ENCODE measurements at places on chromosomes 6 and 20.

- H3K27me3 ChIP-seq = no peaks in the 10 kb centered on the region
- H3K4me3 ChIP-seq = no peak overlapping the region
- H3K27ac ChIP-seq = no peak overlapping the region
- no peaks in the 10 kb centered on the region for H3K4me1 ChIP-seq
- H3K36me3 ChIP-seq = no peaks in the 10 kb centered on the region
These were observed 67.9 kb upstream of the EYA4 start for GRCh38 chr6:133173276-133173675.

DNA sequence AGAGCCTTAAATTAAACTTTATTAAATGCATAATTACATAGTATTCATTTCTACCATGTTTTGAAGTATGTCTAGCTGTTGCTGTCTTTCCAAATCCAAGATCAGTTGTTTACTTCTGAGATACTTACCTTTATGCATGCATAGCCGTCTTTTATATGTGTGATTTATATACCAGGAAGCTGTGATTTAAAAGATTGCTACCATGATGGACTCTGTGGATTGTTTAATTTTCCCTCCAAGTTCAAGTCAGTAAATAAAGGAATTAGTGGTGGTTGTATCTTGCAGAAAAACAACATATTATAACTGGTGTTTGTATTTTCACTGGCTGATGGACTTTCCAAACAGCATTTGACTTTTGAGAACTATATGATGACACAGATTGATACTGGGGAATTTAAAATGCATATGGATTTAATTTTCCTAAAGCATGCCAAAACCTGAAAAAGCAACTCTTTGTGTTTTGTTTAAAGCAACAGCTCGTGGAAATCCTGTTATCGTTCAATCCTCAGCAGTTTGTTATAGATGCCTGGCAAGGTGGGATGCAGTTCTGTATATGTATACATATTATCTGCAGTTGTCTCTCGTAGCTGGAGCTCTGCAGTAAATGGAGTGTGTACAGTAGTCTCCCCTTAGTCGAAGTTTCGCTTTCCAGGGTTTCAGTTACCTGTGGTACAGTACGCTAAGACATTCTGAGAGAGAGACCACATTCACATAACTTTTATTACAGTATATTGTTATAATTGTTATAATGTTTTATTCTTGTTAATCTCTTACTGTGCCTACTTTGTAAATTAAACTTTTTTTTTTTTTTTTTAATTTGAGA is 77.1 kb downstream of the CBFA2T2 start:
- no peaks in the 10 kb centered on the region for H3K36me3 ChIP-seq
- DNase-seq = no peak
- no peak overlapping the region for H3K4me3 ChIP-seq
- H3K27ac ChIP-seq = no peak overlapping the region

DNA sequence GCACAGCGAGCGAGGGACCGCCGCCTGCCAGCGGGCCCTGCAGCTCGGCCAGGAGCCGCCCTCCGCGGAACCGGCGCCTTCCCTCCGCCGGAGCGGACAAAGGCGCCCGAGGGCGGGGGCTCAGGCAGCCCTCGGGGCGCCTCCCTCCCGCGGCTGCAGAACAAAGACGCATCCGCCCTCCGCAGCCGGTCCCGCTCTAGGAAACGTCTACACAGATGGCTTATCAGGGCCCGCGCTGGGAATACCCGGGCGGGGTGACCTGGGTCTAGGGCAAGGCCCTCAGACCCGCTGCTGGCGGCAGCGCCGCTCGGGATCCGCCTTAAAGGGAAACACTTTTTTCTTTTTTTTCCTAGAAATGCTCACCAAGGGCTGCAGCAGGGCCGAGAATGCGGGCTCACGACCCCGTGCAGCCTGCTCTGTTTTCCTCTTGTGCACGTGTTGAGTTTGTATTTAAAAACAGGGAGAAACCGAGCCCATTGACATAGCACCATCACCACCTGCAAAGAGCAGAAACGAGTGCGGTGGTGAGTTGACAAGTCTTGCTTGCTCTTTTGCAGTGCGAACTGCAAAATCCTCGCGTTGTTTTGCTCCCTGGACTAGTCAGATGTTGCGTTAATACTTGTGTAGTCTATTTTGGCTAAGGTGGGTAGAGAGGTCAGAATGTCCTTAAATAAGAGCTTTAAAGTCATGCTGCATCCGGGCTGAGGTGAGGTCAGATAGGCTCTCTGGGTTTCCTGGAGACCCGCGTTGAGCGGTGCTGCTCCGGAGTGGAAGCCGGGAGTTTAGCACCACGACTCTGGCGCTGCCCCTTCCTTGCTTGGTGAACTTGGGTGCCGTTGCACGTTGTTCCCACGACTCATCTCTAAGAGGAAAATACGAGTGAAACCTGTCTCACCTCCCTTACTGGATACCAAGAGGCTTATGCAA is 1.1 kb upstream of the RPS6KA2 start:
- H3K36me3 ChIP-seq = no peaks in the 10 kb centered on the region
- peak overlapping the region; percentile 92 for H3K27ac ChIP-seq
- H3K27me3 ChIP-seq = no peaks in the 10 kb centered on the region
- peak overlapping the region; percentile 66 for H3K4me3 ChIP-seq
- H3K4me1 ChIP-seq = no peaks in the 10 kb centered on the region
- peak; percentile 86 for DNase-seq

GRCh38 chr20:15411781-15412180 is 1074.4 kb upstream of the FLRT3 start:
- no peak overlapping the region for H3K4me3 ChIP-seq
- H3K27me3 ChIP-seq = no peaks in the 10 kb centered on the region
- no peaks in the 10 kb centered on the region for H3K4me1 ChIP-seq
- H3K36me3 ChIP-seq = no peaks in the 10 kb centered on the region

- peaks cover 13% of the 10 kb centered on the region for H3K36me3 ChIP-seq
- no peaks in the 10 kb centered on the region for H3K27me3 ChIP-seq
- no peak overlapping the region for H3K4me3 ChIP-seq
- H3K27ac ChIP-seq = no peak overlapping the region
- H3K4me1 ChIP-seq = no peaks in the 10 kb centered on the region
These were observed 91.0 kb downstream of the REPS1 start for GRCh38 chr6:138897031-138897430.

DNA sequence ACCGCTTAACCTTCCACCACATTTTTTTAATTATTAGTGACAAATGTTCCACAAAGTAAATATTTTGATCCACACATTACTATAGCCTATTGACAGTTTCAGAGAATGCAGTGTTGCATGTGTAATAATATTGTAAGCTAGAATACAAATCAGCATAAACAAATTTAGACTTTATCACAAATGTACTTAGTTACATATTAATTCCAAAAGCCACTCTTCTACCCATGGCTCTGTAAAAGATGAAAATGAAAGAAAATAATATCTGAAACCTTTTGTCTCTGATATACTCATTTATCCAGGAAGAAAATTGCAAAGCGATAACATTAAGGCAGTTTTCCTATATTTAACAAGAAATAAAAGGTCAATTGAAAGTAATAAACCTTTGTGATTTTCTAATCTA is 954.0 kb upstream of the MAN1A1 start:
- no peak overlapping the region for H3K27ac ChIP-seq
- H3K4me3 ChIP-seq = no peak overlapping the region

DNA sequence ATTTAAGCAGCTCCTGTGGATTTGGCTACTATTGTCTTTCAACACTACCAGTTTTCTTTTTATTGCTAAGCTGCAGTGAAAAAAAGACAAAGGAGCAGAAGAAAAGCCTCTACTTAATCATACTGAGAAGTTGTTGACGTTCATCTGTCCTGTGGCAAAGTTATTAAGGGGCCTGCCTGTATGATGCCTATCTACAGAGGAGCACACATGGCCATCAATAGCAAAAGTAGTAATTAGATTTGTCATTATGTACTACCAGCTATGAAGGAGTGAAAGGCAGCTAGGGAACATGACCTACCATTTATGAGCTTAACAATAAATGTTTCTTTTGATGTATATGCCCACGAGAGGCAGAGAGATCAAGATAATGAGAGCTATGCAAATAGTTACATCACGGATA is 620.9 kb downstream of the PHF3 start:
- no peaks in the 10 kb centered on the region for H3K27me3 ChIP-seq
- no peak overlapping the region for H3K4me3 ChIP-seq
- H3K36me3 ChIP-seq = no peaks in the 10 kb centered on the region
- H3K27ac ChIP-seq = no peak overlapping the region
- H3K4me1 ChIP-seq = no peaks in the 10 kb centered on the region

- H3K36me3 ChIP-seq = no peaks in the 10 kb centered on the region
- no peak for DNase-seq
- H3K4me3 ChIP-seq = no peak overlapping the region
- H3K4me1 ChIP-seq = peaks cover 47% of the 10 kb centered on the region
These were observed 80.1 kb downstream of the FYN start for GRCh38 chr6:111792914-111793700.

DNA sequence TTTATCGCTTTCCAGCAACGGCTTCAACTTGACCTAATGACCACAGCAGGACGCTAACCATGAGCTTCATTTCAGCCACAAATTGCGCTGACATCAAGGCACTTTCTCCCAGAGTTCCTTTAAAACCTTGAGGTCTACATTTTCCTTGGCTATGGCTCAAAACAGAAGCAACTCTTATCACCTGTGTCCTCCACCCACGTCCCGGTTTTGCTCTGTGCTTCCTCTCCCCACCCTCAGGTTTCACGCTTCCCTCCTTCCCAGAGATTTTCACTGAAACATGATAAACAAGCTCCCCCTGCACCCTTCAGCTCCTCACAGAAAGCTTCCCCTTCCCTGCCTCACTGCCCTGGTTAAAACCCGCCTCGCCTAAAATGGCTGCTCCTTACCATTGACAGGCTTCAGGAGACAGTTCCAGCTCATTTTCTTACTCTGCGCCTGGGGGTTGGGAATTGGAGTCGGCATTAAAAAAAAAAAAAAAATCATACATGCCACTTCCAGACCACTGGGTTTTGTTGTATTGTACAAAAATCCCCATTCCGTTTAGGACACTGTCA is 229.5 kb downstream of the UBE3D start:
- no peak overlapping the region for H3K27ac ChIP-seq
- no peak overlapping the region for H3K4me3 ChIP-seq
- H3K27me3 ChIP-seq = no peaks in the 10 kb centered on the region
- H3K4me1 ChIP-seq = no peaks in the 10 kb centered on the region

Measured in right atrium auricular region (tissue), 2 donors.